ENCODE measurements at places on chromosomes 3 and 15.

DNA sequence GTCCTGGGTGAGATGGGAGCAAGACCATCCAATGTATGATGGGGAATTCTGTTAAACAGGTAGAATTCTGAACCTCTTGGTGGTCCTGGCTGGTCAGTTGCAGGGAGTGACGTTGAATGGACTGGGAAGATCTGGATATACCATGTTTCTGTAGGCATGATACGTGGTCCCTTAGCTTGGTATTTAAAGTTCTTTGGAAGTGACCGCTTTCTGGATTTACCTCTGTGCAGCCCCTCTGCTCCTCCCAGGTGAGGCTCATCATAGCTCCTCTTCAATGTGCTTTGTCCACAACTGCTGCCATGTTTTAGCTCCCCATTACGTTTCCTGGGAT lies 37.2 kb downstream of the SMAD3 start:
- DNase-seq: no peak

- DNase-seq: no peak
Observed at GRCh38 chr3:63470745-63471144, 181.7 kb upstream of the SNTN start.

DNA sequence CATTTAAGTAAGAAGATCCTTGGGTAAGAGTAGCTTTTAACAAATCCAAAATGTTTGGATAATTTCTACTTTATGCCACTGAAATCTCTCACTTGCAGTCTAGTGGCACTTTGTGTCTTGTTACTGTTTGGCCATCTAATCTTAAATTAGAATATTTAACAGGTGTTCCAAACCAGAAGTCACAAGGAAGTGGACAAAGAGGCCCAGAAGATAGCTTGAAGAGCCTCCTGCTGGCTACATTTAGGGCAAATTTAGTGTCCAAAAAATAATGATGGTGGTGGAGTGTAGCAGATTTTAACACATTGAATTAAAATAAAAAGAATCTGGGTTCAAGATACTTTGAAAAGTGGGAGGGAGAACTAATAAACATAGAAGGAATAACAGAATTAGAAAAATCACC lies 172.2 kb downstream of the GHSR start:
- no peak for DNase-seq

GRCh38 chr3:183586477-183586876 lies 31.0 kb upstream of the KLHL6 start:
- no peak for DNase-seq

DNA sequence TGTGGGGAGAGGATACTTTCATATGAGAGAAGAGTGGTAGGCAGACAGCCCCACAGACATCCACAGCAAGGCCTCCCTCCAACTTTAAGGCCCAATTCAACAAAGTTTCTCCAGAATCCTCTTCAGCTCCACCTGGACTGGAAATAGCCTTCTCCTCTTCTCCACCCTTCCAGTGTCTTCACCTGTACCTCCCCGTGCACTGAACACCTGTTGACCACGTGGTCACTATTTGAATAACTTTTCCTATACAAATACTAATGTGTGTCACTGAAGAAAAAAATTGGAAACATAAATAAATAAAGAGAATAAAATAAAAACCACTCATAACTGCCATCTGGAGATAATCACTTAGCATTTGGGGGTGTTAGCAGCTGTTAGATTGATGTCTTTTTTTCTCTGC lies 52.9 kb downstream of the CCNL1 start:
- no peak for DNase-seq

DNA sequence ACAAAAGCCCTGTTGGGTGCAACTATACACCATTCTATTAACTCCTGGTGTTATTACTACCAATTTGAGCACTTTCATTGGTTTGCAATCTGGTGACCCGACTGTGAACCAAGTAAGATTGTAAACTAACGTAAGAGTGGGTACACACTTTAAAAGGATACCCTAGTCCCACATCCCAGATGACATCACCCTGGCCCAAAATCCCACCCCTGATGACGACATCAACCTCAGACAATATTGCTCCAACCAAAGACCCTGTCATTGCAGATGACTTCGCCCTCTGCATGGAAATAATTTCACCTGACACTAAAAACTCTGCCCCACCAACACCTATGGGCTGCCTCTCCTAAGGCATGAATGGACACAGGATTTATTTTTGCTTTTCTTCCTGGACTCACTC lies 25.6 kb upstream of the MKRN3 start:
- no peak for DNase-seq

- DNase-seq: no peak
Observed at GRCh38 chr15:81047928-81048327, 47.2 kb downstream of the TLNRD1 start.

GRCh38 chr3:57652203-57652602 lies 40.7 kb downstream of the DENND6A start:
- DNase-seq: no peak

DNA sequence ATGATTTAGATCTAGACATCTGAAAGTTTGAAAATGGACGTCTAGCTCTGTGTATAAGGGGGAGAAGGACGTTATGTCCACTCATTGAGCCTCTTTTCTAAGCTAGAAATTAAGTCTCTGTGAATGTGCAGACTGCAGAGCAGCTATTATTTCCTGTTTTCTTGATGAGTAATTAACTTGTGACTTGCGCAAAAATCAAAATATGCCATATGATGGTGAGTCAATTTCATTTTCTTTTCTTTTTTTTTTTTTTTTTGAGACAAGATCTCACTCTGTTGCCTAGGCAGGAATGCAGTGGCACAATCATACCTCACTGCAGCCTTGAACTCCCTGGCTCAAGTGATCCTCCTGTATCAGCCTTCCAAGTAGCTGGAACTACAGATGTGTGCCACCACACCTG lies 14.1 kb downstream of the LACTB start:
- DNase-seq: peak; percentile 81

Data from GM04503 (cell line).